Caco-2 (cell line): ENCODE measurements at places on chromosomes 16 and 17. TPM values are rescaled to one million over a fixed set of nuclear protein-coding genes. Genes with fewer than 3 reads are reported as not detected.

ORC6 gene
- 55.2 and 56.3 TPM in 2 replicates for total RNA-seq

GRCh38 chr17:82438401-82439193, 12.0 kb downstream of the CYBC1 start:
- H3K4me3 ChIP-seq = no peak overlapping the region
- H3K27me3 ChIP-seq = no peaks in the 10 kb centered on the region
- peaks cover 1% of the 10 kb centered on the region; the same call in 1 of the 2 replicates for H3K36me3 ChIP-seq
- no peak overlapping the region for H3K27ac ChIP-seq
- no peak for DNase-seq

DNA sequence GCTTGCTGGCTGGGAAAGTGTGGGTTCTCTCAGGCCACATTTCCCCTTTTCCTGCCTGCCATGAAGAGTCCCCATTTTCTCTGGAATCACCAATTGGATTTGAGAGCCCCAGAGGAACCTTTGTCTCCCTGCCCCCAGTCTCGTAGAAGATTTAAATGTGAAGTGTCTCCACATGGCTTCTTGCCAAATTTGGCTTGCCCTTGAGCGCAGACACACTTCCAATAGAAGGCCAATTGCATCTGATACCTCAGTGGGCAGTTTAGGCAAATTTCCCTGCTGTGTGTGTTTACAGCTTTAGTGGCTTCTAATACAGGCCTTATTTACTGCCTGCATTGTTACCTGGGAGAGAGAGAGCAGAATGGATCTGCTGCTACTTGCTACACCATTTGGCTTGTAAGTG, 29.7 kb downstream of the CDK5R1 start:
- no peak overlapping the region for H3K27ac ChIP-seq
- DNase-seq = no peak
- no peak overlapping the region for H3K4me3 ChIP-seq
- H3K4me1 ChIP-seq = no peaks in the 10 kb centered on the region
- no peaks in the 10 kb centered on the region for H3K27me3 ChIP-seq
- no peaks in the 10 kb centered on the region; the same call in 1 of the 2 replicates for H3K36me3 ChIP-seq

GRCh38 chr16:12315330-12316136, 339.0 kb downstream of the SNX29 start:
- H3K36me3 ChIP-seq = no peaks in the 10 kb centered on the region
- H3K27me3 ChIP-seq = no peaks in the 10 kb centered on the region
- no peak overlapping the region for H3K4me3 ChIP-seq
- DNase-seq = peak; percentile 38
- H3K4me1 ChIP-seq = peaks cover 16% of the 10 kb centered on the region

DNA sequence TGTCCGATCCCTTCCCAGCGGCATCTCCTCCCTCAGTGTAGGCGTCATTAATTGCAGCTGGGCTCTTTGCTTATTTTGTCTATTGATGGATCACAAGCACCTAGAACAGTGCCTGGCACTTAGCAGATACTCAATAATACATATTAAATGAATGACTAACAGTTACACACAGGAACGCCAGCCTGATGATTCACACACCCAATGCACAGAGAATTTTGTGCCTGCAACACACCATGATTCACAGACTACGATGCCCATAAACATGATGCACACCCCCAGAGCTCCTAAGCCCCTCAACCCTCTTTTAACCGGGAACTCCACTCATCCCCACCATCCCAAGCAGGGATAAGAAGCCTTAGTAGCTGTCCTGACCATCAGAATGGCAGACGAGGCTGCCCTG, 66.6 kb upstream of the TMEM97 start:
- no peak overlapping the region for H3K4me3 ChIP-seq
- no peak overlapping the region for H3K27ac ChIP-seq
- no peaks in the 10 kb centered on the region for H3K4me1 ChIP-seq

- H3K27ac ChIP-seq = no peak overlapping the region
- H3K36me3 ChIP-seq = no peaks in the 10 kb centered on the region
- H3K27me3 ChIP-seq = no peaks in the 10 kb centered on the region
- no peak for DNase-seq
Observed at GRCh38 chr16:53960954-53961616, 257.1 kb downstream of the FTO start.

DNA sequence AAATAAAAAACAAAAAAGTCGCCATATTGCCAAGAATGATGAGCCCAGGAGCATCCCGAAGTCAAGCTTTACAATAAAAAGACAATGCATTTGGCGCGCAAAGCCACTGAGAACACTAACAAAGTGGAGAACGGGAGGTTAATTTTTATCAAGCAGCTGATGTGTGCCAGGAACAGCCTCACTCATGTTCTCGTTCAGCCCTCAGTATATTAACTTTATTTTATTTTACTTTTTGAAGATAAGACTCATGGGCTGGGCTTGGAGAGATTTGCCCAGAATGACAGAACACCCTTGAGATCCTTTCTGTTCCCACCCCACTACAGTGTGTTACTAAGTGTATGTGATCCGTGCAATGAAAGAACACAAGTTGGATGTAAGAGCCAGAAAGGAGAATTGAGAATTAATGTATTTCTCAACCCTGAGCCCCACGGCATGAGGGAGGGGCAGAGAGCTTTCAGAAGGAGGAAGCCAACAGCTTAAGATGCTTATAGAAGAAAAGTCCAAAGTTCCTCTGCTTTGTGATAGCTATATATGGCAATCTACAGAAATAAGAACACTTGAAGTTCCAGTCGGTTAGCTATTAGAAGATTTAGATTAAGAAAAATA, 48.4 kb downstream of the COTL1 start:
- H3K36me3 ChIP-seq = 0 out of 2 replicates have a peak, but pooled peaks cover 1% of the 10 kb centered on the region
- no peaks in the 10 kb centered on the region for H3K27me3 ChIP-seq
- H3K4me1 ChIP-seq = peaks cover 50% of the 10 kb centered on the region
- no peak overlapping the region for H3K4me3 ChIP-seq
- peak; percentile 78 for DNase-seq

DNA sequence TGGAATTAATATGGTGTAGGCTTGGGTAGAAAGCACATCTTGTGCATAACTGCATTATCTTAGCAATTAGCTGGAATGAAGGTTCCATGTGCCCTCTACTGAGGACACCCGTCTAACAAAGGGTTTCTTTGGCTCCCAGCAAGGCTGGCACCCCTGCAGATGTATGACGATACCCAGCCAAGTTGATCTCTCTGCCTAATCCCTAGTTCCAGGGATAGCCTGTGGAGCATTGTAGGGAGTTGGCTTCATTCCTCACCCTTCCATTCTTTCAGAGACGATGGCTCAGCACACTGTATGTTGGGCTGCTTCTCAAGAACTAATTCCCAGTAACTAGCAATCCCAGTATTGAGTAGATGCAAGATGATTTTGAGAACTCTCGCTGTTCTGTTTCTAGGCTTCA, 182.5 kb downstream of the SNX29 start:
- no peaks in the 10 kb centered on the region for H3K4me1 ChIP-seq
- no peaks in the 10 kb centered on the region for H3K36me3 ChIP-seq
- H3K4me3 ChIP-seq = no peak overlapping the region
- no peaks in the 10 kb centered on the region for H3K27me3 ChIP-seq

DNA sequence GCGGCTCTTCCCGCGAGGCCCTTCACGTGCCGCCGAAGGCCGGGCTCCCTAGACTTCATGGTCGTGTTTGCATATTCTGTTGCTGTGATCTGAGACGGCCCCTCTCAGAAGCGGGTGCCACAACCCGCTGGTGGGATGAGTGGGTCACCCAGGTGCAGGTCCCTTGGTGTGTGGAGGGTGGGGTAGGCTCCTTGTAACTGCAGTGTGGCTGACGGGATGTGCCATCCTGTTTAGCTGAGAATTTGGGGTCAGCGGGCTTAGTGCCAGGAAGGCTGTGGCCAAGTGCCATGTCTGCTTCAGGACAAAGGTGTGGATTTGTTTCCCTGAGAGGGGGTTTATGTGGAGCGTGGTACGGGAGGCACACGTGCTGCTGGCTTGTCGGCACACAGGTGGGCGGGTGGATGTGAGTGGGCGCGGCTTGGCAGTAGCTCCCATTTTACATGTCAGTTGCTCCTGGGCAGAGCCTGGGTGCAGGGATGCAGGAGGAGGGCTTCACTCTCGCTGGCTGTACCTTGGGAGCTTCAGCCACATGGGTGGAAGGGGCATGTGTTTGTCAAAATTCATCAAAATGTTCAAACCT, 9.2 kb upstream of the WFIKKN1 start:
- H3K27me3 ChIP-seq = no peaks in the 10 kb centered on the region
- H3K27ac ChIP-seq = no peak overlapping the region
- H3K4me3 ChIP-seq = no peak overlapping the region
- DNase-seq = no peak
- no peaks in the 10 kb centered on the region for H3K4me1 ChIP-seq
- H3K36me3 ChIP-seq = no peaks in the 10 kb centered on the region

DNA sequence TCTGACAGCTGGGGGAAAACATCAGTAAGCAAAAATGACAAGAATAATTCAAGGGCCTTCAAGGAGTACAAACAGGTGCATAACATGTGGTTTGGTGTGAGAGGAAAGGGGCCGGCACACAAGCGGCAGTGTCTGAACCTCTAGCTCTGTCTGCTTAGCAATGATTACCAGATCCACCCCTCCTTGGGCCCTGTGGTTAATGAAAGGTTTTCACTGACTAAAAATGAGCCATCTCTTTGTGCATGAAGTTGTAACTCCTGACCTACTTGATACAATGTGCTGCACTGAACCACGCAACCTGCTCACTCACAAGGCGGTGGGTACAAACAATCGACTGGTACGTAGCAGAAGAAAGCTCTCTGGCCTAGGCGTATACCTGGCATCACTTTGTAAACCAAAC, 15.1 kb downstream of the FAM117A start:
- H3K4me3 ChIP-seq = no peak overlapping the region
- no peak overlapping the region for H3K27ac ChIP-seq
- peaks cover 6% of the 10 kb centered on the region; the same call in 1 of the 2 replicates for H3K36me3 ChIP-seq
- peaks cover 18% of the 10 kb centered on the region for H3K4me1 ChIP-seq

GRCh38 chr17:68884888-68885287, 70.3 kb downstream of the ABCA8 start:
- no peak overlapping the region for H3K27ac ChIP-seq
- no peaks in the 10 kb centered on the region for H3K4me1 ChIP-seq
- no peak overlapping the region for H3K4me3 ChIP-seq
- no peaks in the 10 kb centered on the region for H3K36me3 ChIP-seq

- peak overlapping the region; percentile 55 for H3K27ac ChIP-seq
- no peaks in the 10 kb centered on the region for H3K36me3 ChIP-seq
- peak overlapping the region; percentile 56 for H3K4me3 ChIP-seq
- no peaks in the 10 kb centered on the region for H3K4me1 ChIP-seq
- H3K27me3 ChIP-seq = no peaks in the 10 kb centered on the region
- DNase-seq = no peak
Observed at GRCh38 chr17:12790249-12791106, 1.2 kb downstream of the ARHGAP44 start.

DNA sequence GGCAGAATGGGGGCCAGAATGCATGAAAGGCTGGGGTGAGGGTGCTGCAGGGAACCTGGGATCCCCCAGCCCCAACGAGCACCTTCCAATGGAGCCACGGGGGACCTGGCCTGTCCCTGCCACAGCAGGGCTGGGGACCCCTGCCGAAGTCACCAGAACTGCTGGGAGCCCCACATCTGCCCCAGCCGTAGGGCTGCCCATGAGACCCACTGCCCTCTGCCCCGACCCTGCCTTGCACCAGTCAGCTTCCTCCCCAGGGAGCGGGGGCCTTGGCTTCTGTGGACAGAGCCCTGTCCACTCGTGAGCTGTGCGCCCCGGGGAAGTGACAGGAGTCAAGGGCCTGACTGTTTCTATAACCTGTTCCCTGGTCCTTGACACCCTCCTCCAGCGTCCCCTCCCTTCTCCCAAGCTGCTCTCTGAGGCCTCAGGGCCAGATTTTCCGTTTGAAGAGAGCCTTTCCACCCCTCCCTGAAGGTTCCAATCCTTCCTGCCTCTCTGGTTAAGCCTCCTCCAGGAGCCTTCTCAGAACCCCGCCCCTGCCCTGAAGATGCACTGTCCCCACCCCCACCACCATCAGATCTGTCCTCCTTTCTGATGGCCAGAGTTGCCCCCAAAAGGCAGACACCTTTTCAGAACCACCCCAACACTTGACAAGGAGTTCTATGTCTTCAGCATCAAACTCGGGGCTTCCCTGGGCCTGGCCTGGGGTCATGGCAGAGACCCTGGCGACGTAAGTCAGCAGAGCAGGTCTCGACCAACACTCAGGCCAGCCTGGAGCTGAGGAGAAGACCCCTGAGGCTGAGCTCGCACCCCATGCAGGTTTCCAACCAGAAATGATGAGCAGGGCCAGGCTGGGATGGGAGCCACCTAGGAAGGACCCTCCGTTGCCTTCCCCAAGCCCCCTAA, 10.7 kb upstream of the PRR29 start:
- DNase-seq = no peak
- H3K27me3 ChIP-seq = no peaks in the 10 kb centered on the region
- H3K4me1 ChIP-seq = peaks cover 9% of the 10 kb centered on the region; the same call in 1 of the 2 replicates

PLD6 gene
- 7.1 and 8.0 TPM in 2 replicates for total RNA-seq

DNA sequence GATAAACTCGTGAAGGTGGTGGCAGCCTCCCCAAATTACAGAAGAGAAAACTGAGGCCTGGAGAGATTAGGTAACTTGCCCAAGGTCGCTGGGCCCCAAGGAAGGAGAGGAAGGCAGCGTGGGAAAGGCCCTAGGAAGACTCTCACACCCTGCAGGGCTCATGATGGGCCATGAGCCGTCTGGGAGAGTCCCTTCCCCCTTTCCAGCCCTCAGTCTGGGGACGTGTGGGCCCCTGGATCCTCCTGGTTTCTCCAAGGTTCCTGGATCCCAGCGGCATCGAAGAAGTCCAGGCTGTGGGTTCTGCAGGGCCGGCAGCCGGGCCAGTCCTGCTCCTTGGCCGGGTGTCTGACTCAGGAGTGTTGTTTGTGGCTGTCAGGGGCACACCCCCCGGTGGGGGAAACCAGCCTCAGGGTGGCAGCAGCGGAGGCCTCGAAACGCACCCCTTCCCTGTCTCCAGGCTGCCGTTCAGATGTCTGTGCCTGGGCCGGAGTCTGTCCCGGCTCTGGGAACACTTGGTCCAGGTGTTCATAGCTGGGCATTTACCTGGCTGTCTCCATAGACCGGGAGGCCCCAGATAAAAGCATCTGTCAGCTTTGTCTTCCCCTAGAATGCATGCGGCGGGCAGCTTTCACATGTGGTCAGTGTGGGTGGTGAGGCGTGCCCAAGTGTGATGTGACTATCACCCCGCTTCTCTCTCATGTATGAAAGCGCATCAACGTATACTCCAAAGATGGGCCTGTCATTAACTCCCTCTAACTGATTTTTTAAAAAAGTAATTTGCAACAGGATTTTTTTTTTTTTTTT, 3.7 kb upstream of the RAP1GAP2 start:
- no peak overlapping the region for H3K27ac ChIP-seq
- no peaks in the 10 kb centered on the region for H3K27me3 ChIP-seq
- H3K36me3 ChIP-seq = no peaks in the 10 kb centered on the region
- DNase-seq = no peak

KRT27 gene
- total RNA-seq = not detected in 2 replicates
